ENCODE measurements at places on chromosomes 4 and X. TPM values are rescaled to one million over a fixed set of nuclear protein-coding genes. Genes with fewer than 3 reads are reported as not detected.

Gene ADAM29
- not detected for total RNA-seq

Gene APLN
- total RNA-seq, result 9.0 TPM

Gene UGT2B10
- not detected for total RNA-seq

Gene CLDN24
- total RNA-seq, result not detected

Gene PALLD
- total RNA-seq, result 50.2 TPM

Gene TMEM156
- total RNA-seq, result 0.35 TPM

Gene TMSB15A
- 1.8 TPM for total RNA-seq

Gene IL15
- 3.7 TPM for total RNA-seq

Gene DCAF12L1
- total RNA-seq, result not detected

Gene ARHGAP36
- not detected for total RNA-seq

Gene MAGED4B
- 28.4 TPM for total RNA-seq

Gene GLRA2
- not detected for total RNA-seq

Gene INTU
- 1.5 TPM for total RNA-seq

Gene IL13RA1
- total RNA-seq, result 32.4 TPM

Gene TMEM31
- not detected for total RNA-seq

Gene CLDN2
- not detected for total RNA-seq

Gene ZNF711
- total RNA-seq, result 1.3 TPM

Gene RADX
- not detected for total RNA-seq

Gene CLDN34
- not detected for total RNA-seq

Gene GJB1
- total RNA-seq, result not detected

Gene RNF175
- not detected for total RNA-seq

Gene FGF13
- 0.35 TPM for total RNA-seq

Gene CT45A10
- total RNA-seq, result not detected

Gene TEC
- total RNA-seq, result not detected

Gene HPF1
- total RNA-seq, result 20.2 TPM

Gene ALB
- not detected for total RNA-seq

Gene SRPK3
- 1.6 TPM for total RNA-seq

Gene SSX4
- total RNA-seq, result not detected

Gene CABS1
- not detected for total RNA-seq

Gene MAGEB2
- total RNA-seq, result not detected

Gene NRK
- 21.9 TPM for total RNA-seq

Gene PCDH18
- 116 TPM for total RNA-seq

Gene PTPN13
- 12.6 TPM for total RNA-seq

Gene CFAP47
- total RNA-seq, result not detected

Gene LYAR
- 12.4 TPM for total RNA-seq

Gene LAMP2
- 151 TPM for total RNA-seq

Gene S100P
- not detected for total RNA-seq

Gene C4orf50
- not detected for total RNA-seq

Gene RIBC1
- 0.17 TPM for total RNA-seq

Gene PDLIM3
- 11.3 TPM for total RNA-seq

Gene SEPTIN6
- 16.6 TPM for total RNA-seq

Gene CXorf49B
- not detected for total RNA-seq

Gene PTCHD1
- total RNA-seq, result not detected

Gene VCX2
- not detected for total RNA-seq

Gene TLR1
- 1.9 TPM for total RNA-seq

Gene FRG2
- total RNA-seq, result not detected

Gene RENBP
- 0.12 TPM for total RNA-seq

Gene CRMP1
- 2.5 TPM for total RNA-seq

Gene SPANXA2
- total RNA-seq, result not detected

Gene CFP
- 0.70 TPM for total RNA-seq

Gene PAGE5
- not detected for total RNA-seq

Gene RAB9B
- total RNA-seq, result 0.23 TPM

Gene TEX11
- total RNA-seq, result not detected

Gene CT45A3
- total RNA-seq, result not detected

Gene ATP1B4
- total RNA-seq, result not detected

Gene GDPD2
- total RNA-seq, result not detected

Gene CENPE
- total RNA-seq, result 64.1 TPM

Gene POLA1
- 2.9 TPM for total RNA-seq

All from pericardium fibroblast (primary cell).